ENCODE measurements at places on chromosomes 11 and 22. TPM values are rescaled to one million over a fixed set of nuclear protein-coding genes. Genes with fewer than 3 reads are reported as not detected.

- no peak for DNase-seq
Observed at GRCh38 chr11:132977241-132977640, 555.1 kb downstream of the OPCML start.

DNA sequence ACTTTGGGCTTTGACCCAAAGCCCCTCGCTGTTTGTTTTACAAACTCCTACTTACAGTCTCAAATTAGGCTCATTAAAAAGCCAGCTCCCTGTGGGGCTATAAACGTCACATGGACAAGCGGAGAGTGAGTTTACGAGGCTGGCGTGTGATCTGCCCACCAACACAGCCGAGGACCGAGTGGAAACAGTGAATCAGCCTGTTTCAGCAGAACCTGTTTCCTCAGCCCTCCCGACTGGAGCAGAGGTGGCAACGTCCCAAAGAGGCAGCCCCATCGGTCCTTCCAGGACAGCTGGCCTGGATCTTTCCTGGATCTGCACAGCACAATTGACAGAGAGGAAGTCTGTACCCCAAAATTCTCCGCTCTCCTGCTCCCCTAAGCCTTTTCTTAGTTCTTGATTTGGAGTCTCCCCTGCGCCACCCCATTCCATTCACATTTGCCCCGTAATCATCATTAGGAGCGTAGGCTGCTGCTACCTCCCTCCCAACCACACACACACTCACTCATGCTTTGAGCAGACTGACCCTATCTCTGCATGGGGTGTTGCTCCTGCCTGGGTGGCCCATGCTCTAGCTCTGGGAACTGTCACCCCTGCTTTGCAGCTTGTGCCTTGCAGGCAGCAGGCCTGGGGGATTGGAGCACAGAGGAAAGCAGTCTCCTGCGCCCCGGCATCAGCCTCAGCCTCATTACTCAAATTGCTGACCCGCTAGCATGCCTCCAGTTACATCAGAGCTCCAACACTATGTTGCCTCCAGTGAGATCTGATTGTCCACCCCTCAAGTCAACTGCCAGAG is 117.8 kb downstream of the NAT10 start:
- no peak for DNase-seq

GRCh38 chr11:10540546-10540914 is 457 bp downstream of the RNF141 start:
- DNase-seq = no peak

Gene DRD2
- total RNA-seq = 0.52 TPM

Gene KCNK7
- 0.80 TPM for total RNA-seq

Gene E2F8
- total RNA-seq = 32.9 TPM

Gene RCOR2
- 0.16 TPM for total RNA-seq
